Hindlimb muscle (tissue), 1 donor: ENCODE measurements at places on chromosomes 1 and 21. TPM values are rescaled to one million over a fixed set of nuclear protein-coding genes. Genes with fewer than 3 reads are reported as not detected.
A peak's percentile ranks its signal among the peaks of the same experiment; 100 is the strongest.

Gene IGSF3
- 24.8 TPM for polyA plus RNA-seq

DNA sequence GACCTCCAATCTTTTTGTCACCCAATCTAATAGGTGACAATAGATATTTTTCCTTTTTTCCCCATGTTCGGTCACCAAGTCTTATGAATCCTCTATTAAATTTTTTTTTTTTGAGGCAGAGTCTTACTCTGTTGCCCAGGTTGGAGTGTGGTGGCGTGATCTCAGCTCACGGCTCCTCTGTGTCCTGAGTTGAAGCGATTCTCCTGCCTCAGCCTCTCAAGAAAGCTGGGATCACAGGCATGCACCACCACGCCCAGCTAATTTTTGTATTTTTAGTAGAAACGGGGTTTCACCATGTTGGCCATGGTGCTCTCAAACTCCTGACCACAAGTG is 42.5 kb upstream of the MTF1 start:
- no peak for DNase-seq

DNA sequence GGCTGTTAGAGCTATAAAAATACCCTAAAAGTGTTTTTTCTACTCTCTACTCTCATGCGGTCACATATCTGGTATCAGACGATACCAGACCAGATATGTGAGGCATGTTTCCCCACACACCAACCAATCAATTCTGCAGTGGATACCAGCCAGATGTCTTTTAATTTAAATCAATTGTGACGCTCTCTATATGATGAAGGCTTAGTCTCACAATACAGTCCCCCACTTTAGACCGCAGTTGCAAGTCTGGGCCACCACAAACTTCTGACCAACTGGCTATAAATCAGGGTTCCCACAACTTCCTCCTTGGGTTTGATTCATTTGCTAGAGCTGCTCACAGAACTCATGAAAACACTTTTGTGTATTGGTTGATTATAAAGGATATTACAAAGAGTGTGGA is 586.1 kb upstream of the ZP4 start:
- no peak for DNase-seq

Gene ADGRB2
- polyA plus RNA-seq = 17.6 TPM

Gene ABCA4
- polyA plus RNA-seq = 0.71 TPM

- peak; percentile 53 for DNase-seq
Measured at GRCh38 chr1:107135463-107135862, 5.4 kb upstream of the NTNG1 start.

DNA sequence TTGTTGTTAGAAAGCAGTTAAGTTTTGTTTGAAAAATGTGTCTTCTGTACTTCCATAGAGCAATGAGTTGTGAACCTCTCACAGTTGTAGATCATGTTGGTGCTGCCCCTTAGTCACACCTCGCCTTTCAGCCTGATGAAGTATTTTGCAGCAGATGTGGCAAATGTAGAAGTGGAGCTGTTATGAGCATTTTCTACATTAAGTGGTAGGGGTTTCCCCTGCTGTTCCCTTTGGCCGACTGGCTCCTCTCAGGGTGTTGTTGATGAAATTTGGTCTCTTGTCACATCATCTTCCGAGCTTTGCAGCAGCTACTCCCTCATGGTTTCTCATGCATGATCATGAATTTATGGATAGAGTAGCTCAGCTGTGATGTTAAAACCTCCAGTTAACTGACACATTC is 33.6 kb upstream of the DENND1B start:
- no peak for DNase-seq

DNA sequence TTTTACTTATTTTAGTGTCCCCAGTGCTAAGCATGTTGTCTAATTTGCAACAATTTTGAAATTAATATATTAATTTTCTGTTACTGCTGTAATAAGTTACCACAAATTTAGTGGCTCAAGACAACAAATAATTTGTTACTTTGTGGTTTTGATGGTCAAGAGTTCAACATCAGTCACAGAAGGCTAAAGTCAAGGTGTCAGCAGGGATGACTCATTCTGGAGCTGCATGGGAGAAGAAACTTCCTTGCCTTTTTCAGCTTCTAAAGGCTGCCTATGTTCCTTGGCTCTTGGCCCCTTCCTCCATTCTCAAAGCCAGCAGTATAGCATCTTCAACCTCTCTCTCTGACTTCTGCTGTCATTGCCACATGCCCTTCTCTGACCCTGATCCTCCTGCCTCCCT is 271.8 kb downstream of the HLX start:
- no peak for DNase-seq

DNA sequence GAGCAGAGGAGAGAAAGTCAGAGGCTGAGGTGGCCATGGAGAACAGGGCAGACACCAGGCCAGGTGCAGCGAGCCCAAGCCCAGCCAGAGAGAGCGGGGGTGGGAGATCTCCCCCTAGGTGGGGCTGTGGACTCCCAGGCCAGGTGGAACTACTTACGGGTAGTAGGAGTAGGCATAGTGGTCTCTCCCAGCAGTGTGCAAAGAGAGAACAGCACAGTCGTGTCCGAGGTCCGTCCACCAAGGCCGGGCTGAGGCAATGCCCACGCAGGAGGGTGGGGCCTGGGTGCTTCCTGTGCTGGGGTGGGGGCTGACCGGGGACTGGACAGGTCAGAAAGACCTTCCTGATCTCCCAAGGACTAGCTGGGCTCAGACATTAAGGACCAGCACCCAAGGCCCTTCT is 263.7 kb downstream of the PTPRU start:
- no peak for DNase-seq

DNA sequence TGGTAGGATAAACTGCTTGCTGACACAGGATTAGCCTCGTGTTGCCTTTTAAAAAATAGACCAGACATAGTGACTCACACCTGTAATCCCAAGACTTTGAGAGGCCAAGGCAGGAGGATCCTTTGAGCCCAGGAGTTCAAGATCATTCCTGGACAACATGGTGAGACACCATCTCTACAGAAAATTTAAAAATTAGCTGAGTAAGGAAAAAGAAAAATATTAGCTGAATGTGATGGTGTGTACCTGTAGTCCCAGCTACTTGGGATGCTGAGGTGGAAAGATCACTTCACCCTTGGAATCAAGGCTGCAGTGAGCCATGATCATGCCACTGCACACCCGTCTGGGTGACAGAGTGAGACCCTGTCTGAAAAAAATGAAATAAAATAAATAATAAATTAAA is 82.0 kb downstream of the ETS2 start:
- no peak for DNase-seq

Gene HSD3B2
- polyA plus RNA-seq = not detected

DNA sequence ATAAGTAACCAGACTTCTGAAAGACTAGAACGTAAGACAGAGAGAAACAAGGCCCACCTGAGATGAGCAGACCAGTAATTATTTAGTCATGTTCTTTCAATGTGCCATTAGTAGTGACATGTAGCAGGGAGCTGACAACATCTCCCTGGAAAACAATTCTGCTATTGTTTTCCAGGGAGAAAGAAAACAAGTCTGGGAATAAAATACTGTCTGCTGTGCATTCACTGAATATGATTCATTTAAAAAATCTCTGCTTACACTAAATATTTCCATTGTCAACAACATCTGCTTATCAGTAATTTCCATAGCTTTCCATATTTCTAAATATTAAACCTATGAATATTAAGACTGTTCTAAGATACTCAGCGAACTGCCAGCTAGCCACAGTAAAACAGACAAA is 80.0 kb downstream of the VCAM1 start:
- DNase-seq = no peak

Gene PSEN2
- 152 TPM for polyA plus RNA-seq

Gene XCL2
- not detected for polyA plus RNA-seq

DNA sequence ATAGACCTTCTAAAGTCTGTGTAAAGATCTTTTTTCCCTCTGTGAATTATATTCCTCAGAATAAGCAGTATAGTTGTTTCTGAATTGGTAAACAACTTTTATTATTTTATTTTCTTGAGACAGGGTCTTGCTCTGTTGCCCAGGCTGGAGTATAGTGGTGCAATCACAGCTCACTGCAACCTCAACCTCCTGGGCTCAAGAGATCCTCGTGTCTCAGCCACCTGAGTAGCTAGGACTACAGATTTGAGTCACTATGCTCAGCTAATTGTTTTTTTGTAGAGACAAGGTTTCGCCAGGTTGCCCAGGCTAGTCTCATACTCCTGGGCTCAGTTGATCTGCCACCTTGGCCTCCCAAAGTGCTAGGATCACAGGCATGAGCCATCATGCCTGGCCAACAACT is 26.6 kb upstream of the HMGN1 start:
- no peak for DNase-seq

GRCh38 chr1:191876631-191877030 is 281.6 kb upstream of the RGS18 start:
- DNase-seq = no peak

Gene PGLYRP4
- polyA plus RNA-seq = not detected

DNA sequence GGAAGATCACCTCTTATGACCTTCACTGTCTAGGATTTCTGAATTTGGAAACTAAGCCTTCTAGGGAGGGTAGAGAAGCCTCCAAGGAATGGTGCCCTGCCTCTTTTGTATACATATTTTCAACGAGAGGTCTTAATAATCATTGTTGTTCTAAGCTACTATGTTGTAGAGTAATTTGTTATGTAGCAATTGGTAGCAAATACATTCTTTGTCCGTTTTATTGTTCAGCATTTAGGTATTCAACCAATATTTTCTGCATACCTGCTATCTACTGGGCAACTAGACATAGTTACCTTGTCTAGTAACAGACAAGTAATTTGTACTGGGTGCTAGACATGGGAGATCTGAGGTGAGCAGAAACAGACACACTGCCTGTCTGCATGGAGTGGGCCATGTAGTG is 20.8 kb upstream of the NCF2 start:
- no peak for DNase-seq

Gene SLC66A1
- polyA plus RNA-seq = 13.1 TPM

DNA sequence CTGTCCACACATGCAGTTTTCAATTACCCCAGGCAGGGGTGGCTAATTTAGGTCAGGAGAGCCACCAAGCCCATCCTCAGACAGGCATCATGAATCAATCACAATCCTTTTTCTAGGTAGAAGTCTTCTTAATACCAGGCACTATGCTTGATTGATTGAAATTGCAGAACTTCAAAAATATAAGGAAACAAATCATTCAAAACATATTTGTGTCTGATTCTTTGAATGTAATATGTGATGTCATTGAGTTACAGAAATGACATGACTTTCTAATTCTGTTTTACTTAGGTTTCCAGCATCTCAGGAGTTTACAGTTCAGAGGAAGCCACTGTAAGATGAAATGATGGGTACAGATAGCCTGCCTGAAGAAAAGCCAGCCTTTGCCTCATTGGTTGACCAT is 26.7 kb downstream of the RXRG start:
- no peak for DNase-seq

Gene TSEN15
- polyA plus RNA-seq = 32.7 TPM

Gene CACHD1
- 13.0 TPM for polyA plus RNA-seq
